ENCODE measurements at places on chromosomes 2 and 18. TPM values are rescaled to one million over a fixed set of nuclear protein-coding genes. Genes with fewer than 3 reads are reported as not detected.

Gene ANKRD30BL
- not detected for total RNA-seq

Gene LIMS2
- total RNA-seq, result 5.0 TPM

Gene SIX2
- total RNA-seq, result not detected

Gene CSRNP3
- total RNA-seq, result 0.44 TPM

Gene GALNT5
- total RNA-seq, result not detected

Gene SULT1C4
- total RNA-seq, result 94.6 TPM

Gene COA5
- total RNA-seq, result 24.8 TPM

Gene RAB6D
- not detected for total RNA-seq

Gene GLI2
- not detected for total RNA-seq

Gene ITPRIPL1
- 2.0 TPM for total RNA-seq

Gene FAP
- under 0.01 TPM for total RNA-seq

Gene ZNF24
- total RNA-seq, result 20.7 TPM

Gene BCS1L
- total RNA-seq, result 24.4 TPM

Gene IL37
- total RNA-seq, result not detected

Gene CERKL
- not detected for total RNA-seq

Gene ARMC9
- total RNA-seq, result 3.5 TPM

Gene PTPRN
- total RNA-seq, result not detected

Gene SDC1
- total RNA-seq, result 0.40 TPM

Gene ZSWIM2
- total RNA-seq, result not detected

Gene ACVR2A
- total RNA-seq, result 4.6 TPM

DNA sequence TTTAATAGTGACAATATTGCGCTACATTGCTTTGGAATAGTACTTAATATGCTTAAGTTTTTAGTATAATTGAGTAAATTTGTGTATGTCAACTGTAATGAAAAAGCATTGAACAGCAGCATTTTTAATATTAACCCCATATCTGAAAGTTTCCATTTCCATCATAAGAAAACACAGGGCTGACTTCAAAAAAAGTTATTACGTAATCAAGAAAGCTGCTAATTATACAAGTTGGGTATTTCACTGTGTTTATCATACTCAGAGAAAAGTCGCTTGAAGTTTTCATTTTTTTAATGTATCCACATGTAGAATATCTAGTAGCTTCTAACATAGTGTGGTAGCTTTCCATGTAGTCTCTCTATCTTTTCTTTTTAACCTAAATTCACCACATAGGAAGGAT lies 146.5 kb downstream of the PKP4 start:
- no peak for DNase-seq

DNA sequence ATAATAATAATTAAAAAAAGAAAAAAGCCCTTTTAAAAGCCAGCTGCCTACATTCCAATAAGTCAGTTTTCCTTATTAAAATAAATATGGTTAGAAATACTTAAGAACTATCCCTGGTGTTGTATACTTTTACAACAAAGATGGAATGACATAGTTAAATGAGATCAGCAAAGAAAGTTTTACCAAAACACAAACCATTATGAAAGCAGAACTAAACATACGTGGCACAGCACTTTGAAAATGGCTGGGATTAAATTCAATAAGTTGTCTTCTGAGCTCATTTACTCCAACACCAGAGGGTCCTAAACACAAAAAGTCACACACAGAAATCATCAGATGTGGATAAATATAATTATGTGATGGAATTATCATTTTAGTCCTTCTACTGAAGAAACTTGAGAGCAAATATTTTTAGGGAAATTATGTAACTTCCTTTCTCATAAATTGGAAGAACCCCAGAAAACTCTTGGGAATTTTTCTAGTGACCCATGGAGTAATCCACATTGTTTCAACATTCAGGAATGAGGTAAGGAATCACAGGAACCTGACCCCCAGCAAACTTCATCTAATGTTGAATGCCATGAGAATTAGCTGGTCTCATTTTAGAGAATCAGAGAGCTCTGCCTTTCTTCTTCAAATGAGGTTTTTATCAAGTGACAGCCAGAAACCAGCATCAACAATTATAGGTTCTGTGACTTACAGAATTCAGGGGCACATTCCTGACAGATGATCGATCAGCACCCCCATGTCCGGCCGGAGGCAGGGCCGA lies 11.5 kb upstream of the TMEM237 start:
- peak; percentile 88 for DNase-seq

DNA sequence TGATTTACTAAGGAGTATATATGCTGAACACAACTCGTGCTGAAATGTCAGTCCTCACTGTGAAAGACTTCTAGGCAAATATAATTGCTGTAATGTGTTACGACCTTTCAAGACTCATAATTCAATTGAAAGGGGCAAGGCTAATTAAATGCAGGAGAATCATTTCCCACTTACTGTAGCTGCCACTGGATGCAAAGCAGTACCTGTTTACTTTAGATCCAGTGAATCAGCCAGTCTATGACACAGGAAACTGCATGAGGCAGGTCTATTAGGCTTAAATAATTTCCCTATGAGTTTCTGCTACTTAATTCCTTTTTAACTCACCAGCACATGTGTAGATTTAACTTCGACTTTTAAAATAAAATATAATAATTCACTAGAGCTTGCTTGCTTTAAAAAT lies 125.6 kb downstream of the CTNNA2 start:
- DNase-seq, result no peak

GRCh38 chr2:9885036-9885684 lies 41.9 kb downstream of the TAF1B start:
- peak; percentile 11 for DNase-seq

- no peak for DNase-seq
These were observed 624.4 kb upstream of the SOX11 start for GRCh38 chr2:5067816-5068215.

DNA sequence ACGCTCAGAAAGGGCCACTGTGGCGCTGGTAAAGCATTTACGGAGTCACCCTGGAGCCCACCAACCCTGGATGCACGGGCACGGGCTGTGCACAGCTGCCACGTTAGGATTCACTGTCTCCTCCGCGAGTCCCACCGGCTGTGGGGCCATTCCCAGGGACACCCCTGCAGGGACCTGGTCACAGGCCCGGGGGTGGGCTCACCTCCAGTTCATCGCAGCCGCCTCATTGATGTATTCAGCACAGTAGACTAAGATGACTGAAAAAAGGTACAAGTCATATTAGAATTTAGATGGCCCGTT lies 4.7 kb downstream of the TMEM18 start:
- no peak for DNase-seq

DNA sequence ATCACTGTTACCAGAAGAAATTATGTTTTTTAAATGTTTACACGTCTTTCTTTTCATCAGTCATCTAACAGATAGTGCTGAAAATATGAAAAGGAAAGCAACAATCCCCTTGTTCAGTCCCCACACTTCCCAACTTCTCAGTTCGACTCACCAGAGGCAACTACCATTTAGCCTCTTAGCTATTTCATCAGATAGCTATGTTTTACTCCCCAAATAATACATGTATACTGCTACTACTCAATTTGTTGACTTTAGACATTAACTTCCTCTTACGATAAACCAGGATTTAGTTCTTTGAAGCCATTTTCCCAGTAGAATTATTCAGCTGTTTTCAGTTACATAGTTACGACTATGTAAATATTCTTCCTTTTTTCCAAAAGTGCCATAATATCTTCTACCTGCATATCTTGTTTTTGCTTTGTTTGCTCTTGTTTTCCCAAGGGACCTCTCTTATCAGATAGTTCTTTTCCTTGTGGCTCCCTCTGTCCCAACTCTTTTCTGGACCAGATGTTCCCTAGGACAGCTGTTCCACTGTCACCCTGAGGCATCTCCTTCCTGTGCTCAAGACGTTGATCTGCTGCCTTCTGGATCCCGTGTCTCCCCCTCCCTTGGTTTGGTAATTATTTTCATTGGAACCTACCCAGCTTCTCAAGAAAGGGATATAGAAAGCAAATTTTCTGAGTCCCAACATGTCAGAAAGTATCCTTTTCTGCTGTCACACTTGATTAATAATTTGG lies 289.3 kb upstream of the TANK start:
- no peak for DNase-seq

GRCh38 chr18:73839441-73839840 lies 308.2 kb downstream of the FBXO15 start:
- no peak for DNase-seq

DNA sequence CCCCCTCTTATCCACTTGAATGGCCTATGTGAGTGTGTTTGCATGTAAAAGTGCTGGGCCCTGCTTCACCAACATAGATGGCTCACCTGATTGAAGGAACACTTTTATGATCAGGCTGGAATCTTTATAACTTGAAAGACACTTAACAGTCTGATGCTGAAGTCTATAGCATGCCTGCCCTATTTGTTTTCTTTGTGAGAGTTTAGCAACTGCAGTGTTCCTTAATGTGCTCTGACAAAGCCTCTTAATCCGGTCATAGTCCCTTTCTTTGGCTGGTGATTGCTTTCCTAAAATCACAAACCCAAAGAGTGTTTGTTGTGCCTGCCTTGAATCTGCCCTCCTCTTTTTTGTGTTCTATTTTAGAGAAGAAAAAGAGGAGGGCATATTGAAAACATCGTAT lies 1382.8 kb upstream of the CELF4 start:
- no peak for DNase-seq

DNA sequence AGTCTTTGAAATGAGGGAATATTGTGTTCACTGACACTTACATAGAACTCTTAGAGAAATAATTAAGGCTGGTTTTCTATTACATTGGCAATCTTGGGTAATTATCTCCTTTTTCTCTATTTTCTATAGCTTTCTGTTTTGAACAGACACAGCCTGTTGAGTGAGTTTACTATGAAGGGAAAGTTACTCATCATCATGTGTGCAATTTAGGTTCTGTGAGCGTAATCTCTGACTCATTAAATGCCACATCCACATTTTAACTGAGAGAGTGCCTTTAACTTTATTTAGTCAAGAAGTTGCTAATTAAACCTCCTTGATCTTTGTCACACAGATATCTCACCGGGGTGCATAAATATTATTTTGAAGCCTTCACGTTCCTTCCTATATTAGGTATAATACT lies 174.0 kb upstream of the SLC8A1 start:
- DNase-seq, result peak; percentile 4

- no peak for DNase-seq
These were observed 1138.8 kb upstream of the TMEFF2 start for GRCh38 chr2:193333539-193333938.

- no peak for DNase-seq
These were observed 198.4 kb downstream of the BABAM2 start for GRCh38 chr2:28088970-28089369.

- DNase-seq, result no peak
These were observed 105.2 kb upstream of the ID2 start for GRCh38 chr2:8576525-8577167.

DNA sequence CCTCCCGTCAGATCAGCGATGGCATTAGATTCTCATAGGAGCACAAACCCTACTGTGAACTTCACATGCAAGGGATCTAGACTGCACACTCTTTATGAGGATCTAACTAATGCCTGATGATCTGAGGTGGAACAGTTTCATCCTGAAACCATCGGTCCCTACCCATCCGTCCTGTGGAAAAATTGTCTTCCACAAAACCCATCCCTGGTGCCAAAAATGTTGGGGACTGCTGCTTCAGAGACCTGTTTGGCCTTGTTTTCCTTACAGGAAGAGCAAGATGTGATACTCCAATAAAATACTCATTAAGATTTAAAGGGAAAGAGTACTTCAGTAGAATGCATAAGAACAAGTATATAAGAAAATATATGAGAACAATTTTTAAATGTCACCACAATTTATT lies 71.1 kb downstream of the RNF152 start:
- DNase-seq, result no peak

DNA sequence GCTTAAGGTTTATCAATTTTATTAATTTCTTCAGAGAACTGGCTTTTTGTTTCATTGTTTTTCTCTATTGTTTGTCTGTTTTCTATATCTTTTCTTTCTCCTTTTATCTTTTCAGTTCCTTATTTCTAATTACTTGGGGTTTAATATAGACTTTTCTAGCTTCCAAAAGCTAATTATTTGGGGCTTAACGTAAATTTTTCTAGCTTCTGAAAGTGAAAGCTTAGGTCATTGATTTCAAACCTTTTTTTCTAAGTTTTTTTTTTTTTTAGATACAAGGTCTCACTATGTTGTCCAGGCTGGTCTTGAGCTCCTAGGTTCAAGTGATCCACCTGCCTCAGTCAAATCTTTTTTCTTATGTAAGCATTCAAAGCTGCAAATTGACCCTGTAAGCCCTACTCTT lies 266.6 kb downstream of the CAMKMT start:
- DNase-seq, result no peak

GRCh38 chr2:222959358-222959757 lies 92.6 kb upstream of the KCNE4 start:
- DNase-seq, result no peak

DNA sequence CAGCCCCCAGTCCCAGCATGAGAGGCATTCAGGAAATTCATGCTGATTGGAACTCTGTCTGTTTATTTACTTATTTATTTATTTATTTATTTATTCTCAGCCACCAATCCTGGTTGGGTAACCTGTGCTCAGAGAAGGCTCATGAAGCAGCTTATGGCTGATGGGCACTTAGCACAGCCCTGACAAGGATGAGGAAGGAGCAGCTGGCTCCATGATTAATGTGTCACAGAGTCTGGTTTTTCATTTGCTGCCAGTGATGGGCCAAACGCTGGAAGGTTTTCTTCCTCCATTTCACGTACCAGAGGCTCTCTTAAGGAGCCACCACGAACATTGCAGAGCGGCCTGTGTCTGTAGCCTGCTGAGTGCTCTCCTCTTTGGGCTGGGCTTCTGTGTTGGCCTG lies 28.3 kb upstream of the KCNS3 start:
- no peak for DNase-seq

GRCh38 chr18:75206452-75207309 lies 2.3 kb downstream of the PTGR3 start:
- DNase-seq, result no peak

- no peak for DNase-seq
These were observed 126.0 kb downstream of the MC4R start for GRCh38 chr18:60246606-60247005.

GRCh38 chr2:215681799-215682596 lies 246.1 kb upstream of the FN1 start:
- DNase-seq, result no peak

DNA sequence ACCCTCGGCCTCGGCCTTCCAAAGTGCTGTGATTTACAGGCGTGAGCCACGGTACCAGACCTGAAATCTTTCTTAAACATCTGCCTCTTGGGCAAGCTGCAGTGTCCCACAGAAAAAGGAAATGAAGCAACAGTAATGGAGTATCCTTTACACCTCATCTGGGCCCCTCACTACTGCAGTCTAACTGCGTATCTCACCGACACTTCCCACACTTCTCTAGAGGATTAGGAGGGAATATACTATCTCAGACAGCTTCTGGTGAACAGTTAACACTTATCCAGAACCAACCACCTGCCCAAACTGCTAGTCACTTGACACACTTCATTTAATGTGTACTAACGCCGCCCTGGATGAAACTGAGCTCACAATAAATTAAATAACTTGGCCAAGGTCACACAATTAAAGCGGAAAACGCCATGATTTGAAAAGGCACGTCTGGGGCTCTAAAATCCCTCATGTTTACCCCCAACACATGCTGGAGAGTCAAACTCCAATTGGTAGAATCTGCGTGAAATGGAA lies 993 bp downstream of the COX7A2L start:
- peak; percentile 38 for DNase-seq

GRCh38 chr2:107785756-107786155 lies 40.9 kb upstream of the RGPD4 start:
- peak; percentile 3 for DNase-seq

Measured in lung microvascular endothelial cell (primary cell).